ENCODE measurements at places on chromosomes 1 and 21.

DNA sequence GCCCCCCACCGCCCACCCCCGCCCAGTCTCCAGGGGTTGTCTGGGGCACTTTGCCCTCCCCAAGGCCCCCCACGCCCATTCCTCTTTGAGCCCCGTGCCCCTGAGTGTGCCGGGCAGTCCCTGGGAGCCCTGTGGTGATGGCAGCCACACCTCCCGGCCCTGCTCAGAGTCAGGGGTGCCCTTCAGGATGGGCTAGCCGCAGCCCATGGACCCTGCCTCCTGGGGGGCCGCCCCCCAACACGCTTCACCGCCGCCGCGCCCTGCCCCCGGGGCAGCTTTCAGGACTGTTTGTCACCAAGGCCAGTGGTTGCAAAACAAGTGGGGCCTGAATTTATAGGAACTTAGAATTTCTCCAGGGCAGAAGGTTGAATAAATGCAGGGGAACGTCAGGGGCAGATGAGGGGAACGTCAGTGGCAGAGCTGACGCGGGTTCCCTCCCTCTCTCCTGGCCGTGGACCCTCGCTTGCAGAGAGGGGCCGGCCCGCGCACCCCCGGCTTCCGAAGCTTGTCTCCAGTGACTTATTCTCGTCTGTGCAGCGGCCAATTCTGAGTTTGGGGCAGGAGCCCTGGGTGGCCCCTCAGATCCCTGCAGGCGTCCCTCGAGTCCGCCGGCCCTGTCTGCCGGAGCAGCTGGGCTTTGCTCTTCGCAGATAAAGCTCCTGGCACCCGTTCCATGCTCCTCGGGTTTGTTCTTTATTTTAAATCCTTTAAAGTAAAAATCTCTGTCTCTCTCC, 41.2 kb upstream of the ADARB1 start:
- no peak for DNase-seq

- DNase-seq, result no peak
Measured at GRCh38 chr1:68173936-68174737, 58.2 kb downstream of the WLS start.

GRCh38 chr1:226903819-226904716, 33.7 kb downstream of the PSEN2 start:
- DNase-seq, result no peak

- no peak for DNase-seq
Measured at GRCh38 chr1:42844592-42845140, 1.7 kb upstream of the ZNF691 start.

DNA sequence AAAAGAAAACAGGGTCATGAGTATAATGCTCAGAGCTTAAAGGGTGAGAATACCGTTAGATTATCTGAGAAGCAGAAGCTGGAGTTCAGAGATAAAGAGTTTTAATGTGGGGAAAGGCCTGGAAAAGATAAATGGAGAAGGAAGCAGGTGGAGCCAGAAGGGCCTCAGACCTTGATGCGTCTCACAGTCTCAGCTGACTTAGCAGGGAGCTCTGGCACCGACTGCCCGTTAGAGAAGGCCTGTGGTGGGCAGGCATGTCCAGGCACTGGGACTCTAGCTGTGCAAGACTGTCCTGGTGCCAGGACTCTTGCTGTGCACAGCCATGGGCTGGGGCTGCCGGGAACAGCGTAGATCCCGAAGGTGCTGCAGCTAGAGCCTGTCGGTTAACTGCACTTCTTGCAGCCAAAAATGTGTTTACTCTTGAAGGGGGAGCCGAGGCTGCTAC, 3.8 kb upstream of the SLAMF9 start:
- DNase-seq, result peak; percentile 88

DNA sequence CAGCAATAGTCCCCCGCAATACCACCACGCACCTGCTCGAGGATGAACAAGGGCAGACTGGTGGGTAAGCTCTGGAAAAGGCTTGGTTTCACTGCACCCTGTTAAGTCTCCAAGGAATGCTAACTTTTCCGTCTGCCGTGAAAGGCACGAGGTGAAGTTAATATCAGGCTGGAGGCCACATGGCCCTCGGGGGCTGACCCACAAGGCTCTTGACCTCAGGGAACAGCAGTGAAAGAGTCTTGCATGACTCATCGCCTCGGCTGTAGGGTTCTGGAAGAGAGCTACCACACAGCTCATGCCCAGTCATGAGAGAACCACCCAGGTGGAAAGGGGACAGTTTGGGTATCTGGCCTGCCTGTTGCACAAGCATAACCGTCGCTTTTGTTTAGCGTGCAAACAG, 24.7 kb downstream of the SCCPDH start:
- DNase-seq, result peak; percentile 30

DNA sequence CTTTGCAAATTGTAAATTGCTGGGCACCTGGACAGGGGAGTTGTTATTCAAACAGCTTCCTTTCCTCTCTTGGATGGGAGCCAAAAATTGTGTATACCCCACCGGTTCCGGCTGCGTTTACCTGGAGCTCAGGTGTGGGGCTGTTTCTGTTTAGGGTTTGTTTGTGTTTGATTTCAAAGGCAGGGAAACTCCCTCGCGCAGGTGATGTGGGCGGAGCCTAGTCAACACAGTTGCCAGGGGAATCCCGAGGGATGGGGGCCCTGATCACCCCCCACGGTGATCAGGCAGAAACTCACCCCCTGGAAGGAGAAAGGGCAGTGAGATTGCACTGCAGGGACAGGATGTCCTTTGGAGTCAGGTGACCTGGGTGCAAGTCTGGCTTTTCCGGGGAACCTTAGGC, 28.3 kb downstream of the CDCP2 start:
- DNase-seq, result no peak

DNA sequence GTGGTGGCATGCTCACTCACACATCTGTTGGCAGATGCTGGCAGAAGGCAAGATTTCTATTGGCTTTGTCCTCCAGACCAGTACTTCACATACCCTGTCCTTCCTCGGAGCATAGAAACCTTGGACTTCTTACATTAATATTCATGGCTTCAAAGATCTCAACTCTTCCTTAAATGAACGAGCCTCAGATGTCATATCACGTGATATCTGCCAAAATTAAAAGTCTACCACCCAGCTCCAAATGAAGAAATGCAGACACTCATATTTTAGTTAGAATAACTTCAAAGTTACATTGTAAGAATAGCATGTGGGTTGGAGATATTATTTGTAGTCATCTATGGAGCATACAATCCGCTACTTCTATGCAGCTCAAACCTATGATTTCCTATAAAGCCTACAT, 1994.9 kb downstream of the NCAM2 start:
- no peak for DNase-seq

GRCh38 chr1:53625766-53626520, 113.0 kb downstream of the GLIS1 start:
- no peak for DNase-seq

GRCh38 chr1:221635305-221635704, 106.6 kb downstream of the DUSP10 start:
- peak; percentile 52 for DNase-seq

GRCh38 chr1:39787468-39787867, 1.2 kb downstream of the BMP8B start:
- no peak for DNase-seq

GRCh38 chr1:233883671-233884070, 20.8 kb upstream of the SLC35F3 start:
- DNase-seq, result no peak

- DNase-seq, result no peak
Measured at GRCh38 chr1:6181347-6181770, 1.2 kb upstream of the CHD5 start.

DNA sequence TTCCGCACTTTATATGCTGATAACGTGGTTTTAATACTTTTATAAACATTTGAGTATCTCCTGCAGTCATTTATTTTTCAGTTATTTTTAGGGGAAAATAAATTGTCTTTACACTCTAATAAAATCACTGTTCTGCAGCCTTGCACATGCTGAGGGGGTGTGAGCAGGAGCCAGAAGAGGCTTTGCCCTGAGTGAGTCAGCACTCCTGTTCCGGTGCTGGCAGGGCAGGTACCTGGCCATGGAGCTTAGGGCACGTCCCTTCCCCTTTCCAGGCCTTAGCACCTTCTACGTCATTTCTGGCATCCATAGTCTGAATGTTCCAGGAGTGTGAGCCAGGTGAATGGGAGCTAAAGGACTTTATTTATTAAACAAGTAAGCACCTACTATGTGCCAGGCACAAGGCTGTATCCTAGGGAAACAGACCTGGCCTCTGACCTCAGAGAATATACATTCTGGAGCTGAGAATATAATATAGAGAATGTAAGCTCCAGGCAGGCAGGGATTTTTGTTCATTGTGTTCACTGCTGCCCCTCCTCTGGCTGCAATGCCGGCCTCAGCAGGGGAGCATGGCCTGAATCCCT, 402.9 kb downstream of the PTPRU start:
- no peak for DNase-seq

DNA sequence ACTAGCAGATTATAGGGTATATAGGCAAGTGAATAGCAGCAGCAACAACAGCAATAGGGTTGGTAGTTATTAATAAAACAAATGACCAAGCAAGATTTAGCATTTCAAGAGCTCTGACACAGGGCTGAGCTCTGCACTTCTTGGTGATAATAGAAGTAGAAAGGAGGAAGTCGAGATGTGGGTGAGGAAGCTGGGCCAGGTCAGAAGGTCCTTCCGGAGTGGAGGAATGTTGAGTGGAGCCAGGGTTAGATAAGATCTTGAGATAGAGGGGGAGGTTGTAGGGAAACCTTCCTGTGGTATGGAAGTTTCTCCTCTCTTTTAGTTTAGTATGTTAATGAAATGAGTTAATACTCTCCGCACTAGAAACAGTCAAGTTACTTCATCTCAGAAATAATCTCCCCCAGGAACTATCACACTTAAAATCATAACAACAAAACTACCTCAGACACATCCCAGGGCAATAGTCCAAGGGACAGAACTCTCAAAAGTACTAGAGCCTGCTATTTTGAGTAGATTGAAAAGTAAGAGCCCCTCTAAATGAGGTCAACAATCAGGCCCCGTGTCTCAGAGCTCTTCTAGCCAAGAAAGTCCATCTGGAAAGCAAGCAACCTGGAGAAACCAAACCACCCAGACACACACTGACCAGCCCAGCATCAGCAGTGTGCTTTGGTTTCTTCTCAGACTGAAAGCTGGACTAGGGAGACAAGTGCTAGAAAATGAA, 45.4 kb upstream of the ATP1B1 start:
- DNase-seq, result peak; percentile 67

- DNase-seq, result peak; percentile 93
Measured at GRCh38 chr1:6486433-6487011, 4.9 kb downstream of the PLEKHG5 start.

GRCh38 chr1:66395202-66396061, 138.5 kb upstream of the SGIP1 start:
- peak; percentile 60 for DNase-seq
